ENCODE measurements at places on chromosomes 3 and 15.

GRCh38 chr3:116260491-116260890 is 184.8 kb downstream of the LSAMP start:
- DNase-seq: no peak

DNA sequence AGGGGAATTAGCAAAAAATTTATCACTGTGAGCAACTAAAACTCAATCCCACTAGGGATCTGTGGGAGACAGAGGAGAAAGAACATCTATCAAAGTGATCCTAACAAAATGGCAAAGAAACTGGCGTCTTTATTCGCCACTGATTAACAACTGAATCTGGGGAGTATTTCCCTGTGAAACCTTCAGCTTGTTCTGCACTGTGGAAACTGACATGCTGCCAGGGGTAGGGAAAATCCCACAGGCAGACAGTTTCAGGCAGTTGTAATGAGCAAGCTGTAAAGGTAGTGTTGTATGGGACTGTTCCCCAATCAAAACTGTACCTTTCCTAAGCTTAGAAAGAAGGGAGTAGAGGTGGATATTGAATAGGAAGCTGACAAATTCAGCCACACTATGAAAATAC is 611.7 kb downstream of the VGLL3 start:
- DNase-seq: no peak

- peak; percentile 61 for DNase-seq
These were observed 53.8 kb upstream of the RAB6B start for GRCh38 chr3:133949438-133949837.

- no peak for DNase-seq
These were observed 14.3 kb downstream of the LRRC28 start for GRCh38 chr15:99265541-99266070.

DNA sequence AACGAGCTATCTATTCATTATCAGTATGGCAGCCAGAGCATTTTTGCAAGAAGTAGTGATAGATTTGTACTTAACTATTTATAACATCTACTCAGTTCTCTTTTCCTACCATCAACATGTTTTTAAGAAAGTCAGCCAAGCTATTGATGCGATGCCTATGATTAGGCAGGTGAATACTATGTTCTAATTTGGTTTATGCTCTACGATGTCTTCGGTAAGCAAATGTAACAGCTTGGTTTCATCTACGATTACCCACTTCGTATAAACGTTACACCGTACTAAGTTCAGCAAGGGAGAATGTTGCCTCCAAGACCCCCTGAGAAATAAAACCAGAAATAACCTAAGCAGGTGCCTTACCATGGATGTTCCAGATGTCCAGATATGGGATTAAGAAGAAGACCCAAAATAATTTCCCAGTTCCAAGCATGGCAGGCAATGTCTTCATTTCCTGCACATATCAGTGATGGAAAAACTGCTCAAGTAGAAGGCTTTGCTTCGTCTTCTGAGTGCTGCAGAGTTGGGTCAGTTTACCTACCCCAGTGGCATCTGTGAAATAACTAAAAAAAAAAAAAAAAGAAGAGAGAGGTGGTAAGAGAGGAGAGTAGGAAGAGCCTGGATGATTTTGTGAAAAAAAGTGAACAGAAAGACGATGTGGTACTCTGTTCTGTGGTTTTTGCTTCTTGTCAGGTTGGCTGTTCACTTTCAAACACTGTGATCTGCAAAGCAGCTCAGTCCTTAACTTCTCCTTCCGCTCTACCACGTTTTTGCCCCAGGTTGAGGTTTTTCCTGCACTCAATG is at the start of gene BTLA:
Gene BTLA (minus strand): TSS at position 559 of the 798 bp plus-strand sequence. CDS start 114 bp downstream, at position 445.
- no peak for DNase-seq

GRCh38 chr3:185254799-185255198 is 950 bp upstream of the EHHADH start:
- DNase-seq: no peak

All from NCI-H2029 treated with DMSO at 0.1 percent for 48 hours (cell line).